ENCODE measurements at places on chromosomes 16 and 17. TPM values are rescaled to one million over a fixed set of nuclear protein-coding genes. Genes with fewer than 3 reads are reported as not detected.
A peak's percentile ranks its signal among the peaks of the same experiment; 100 is the strongest.

TLCD1 gene
- total RNA-seq: 3.3 TPM

PPL gene
- total RNA-seq: 55.9 TPM

- no peak for DNase-seq
- H3K27me3 ChIP-seq: no peaks in the 10 kb centered on the region
- no peak overlapping the region for H3K4me3 ChIP-seq
- H3K36me3 ChIP-seq: no peaks in the 10 kb centered on the region
Observed at GRCh38 chr17:2655546-2655945, 56.0 kb downstream of the CLUH start.

C1QL1 gene
- total RNA-seq: not detected

CAMKK1 gene
- 2.5 TPM for total RNA-seq

- H3K27ac ChIP-seq: no peak overlapping the region
- no peak for DNase-seq
- no peak overlapping the region for H3K4me3 ChIP-seq
- H3K27me3 ChIP-seq: no peaks in the 10 kb centered on the region
Observed at GRCh38 chr17:38653230-38653629, 21.5 kb downstream of the EPOP start.

GRCh38 chr17:59155439-59156177, at the start of gene PRR11:
Gene PRR11, plus strand, starts transcription at chr17:59155746. Its CDS starts 14,007 bp downstream, at chr17:59169753.
- H3K36me3 ChIP-seq: no peaks in the 10 kb centered on the region

DNA sequence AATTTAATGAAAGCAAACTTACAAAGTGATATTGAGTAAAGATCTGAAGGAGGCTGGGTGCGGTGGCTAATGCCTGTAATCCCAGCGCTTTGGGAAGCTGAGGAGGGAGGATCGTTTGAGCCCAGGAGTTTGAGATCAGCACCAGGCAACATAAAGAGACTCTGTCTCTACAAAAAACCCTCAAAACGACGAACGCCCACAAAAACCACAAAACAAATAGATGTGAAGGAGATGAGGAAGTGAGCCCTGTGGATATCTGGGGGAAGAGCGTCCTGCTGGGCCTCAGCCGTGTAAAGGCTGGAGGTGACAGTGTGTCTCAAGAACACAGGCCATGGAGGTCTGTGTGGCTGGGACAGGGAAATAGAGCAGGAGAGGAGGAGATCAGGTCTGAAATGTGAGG, 68.8 kb downstream of the ITFG1 start:
- no peak for DNase-seq
- H3K4me1 ChIP-seq: no peaks in the 10 kb centered on the region
- no peak overlapping the region for H3K27ac ChIP-seq

- no peak overlapping the region for H3K27ac ChIP-seq
- H3K4me3 ChIP-seq: no peak overlapping the region
- H3K36me3 ChIP-seq: peaks cover 41% of the 10 kb centered on the region
- H3K4me1 ChIP-seq: peaks cover 3% of the 10 kb centered on the region
- no peaks in the 10 kb centered on the region for H3K27me3 ChIP-seq
Observed at GRCh38 chr16:10923146-10923649, 19.1 kb downstream of the DEXI start.

DNA sequence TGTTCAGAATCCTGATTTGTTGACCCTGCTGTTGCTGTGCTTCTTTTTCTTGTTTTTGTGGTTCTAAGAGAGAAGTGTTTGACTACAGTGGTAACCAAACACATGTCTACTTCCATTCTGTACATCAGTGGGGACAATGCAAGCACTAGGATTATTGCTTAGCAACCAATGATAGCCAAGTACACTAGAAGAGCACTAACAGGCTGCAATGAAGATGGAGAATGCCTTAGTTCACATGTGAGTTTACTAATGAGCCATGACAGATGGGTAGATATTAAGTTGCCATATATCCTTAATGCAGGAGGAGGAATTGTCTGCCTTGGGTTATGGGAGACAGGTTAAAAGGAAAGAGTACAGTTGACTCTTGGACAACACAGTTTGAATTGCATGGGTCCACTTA, 8.3 kb downstream of the EFCAB5 start:
- H3K27me3 ChIP-seq: no peaks in the 10 kb centered on the region
- no peak overlapping the region for H3K4me3 ChIP-seq
- DNase-seq: no peak

- no peak for DNase-seq
- no peak overlapping the region for H3K4me3 ChIP-seq
- H3K27ac ChIP-seq: no peak overlapping the region
- H3K27me3 ChIP-seq: no peaks in the 10 kb centered on the region
- no peaks in the 10 kb centered on the region for H3K4me1 ChIP-seq
Observed at GRCh38 chr17:77771998-77772397, 186.5 kb upstream of the TNRC6C start.

- no peak overlapping the region for H3K27ac ChIP-seq
- no peak for DNase-seq
Observed at GRCh38 chr17:4800462-4801196, 1.5 kb downstream of the C17orf114 start.

DNA sequence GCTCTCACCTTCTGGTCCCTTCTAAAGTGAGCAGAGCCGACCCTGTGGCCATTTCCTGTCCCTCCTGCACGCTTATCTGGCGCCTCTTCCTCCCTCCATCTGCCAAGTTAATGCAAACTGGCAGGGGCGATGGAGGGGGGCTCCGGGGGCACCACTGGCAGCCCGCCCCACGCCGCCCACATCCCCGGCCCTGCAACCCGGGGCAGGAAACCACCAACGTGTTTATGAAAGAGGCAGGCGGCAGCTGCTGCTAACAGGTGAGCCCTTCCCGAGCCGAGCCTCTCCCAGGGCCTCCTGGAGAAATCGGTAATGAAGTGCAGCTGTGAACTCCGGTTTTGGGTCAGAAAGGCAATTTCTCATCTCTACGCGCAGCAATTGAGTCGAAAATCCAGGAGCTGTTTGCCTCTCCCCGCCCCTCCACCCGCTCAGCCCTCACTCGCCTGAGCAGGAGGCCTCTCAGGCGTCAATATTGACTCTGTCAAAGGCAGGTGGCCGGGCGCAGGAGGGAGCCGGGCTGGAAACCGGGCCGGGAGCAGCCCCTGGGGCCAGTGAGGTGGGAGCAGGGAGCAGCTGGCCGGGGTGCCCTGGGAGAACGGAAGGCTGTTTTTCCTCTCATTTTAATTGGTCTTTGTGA, 164.4 kb upstream of the GSE1 start:
- peak overlapping the region; percentile 41 for H3K27ac ChIP-seq
- peak; percentile 75 for DNase-seq
- H3K4me1 ChIP-seq: no peaks in the 10 kb centered on the region
- H3K27me3 ChIP-seq: no peaks in the 10 kb centered on the region

DNA sequence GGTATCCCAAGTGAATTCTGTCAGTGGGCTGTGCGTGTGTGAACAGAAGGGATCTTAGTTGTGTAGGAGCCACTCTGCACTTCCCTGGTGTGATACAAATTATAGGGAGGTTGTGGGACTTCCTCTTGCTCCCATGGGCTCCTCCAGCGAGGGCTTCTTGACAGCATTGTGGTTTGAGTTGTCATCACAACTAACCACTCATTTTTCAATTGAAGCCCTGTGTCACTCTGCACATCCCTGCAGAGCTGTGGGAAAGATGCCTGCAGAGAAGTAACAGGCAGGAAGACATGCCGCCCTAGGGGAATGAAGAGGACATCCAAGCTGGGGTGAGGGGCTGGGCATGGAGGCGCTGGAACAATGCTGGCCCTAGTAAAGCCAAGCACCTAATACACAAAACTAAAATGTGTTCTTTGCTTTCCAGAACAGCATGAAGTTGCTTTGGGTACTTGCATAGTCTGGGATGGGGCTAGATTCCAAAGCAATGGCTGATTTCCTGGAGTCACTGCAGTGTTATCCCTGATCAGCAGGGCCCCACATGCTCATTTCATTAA, 692.5 kb downstream of the TOX3 start:
- no peak for DNase-seq
- no peak overlapping the region for H3K4me3 ChIP-seq
- H3K4me1 ChIP-seq: no peaks in the 10 kb centered on the region
- H3K27ac ChIP-seq: no peak overlapping the region

GRCh38 chr17:63140255-63140654, 174.2 kb downstream of the TANC2 start:
- DNase-seq: no peak
- H3K36me3 ChIP-seq: no peaks in the 10 kb centered on the region
- no peaks in the 10 kb centered on the region for H3K4me1 ChIP-seq
- no peaks in the 10 kb centered on the region for H3K27me3 ChIP-seq

GRCh38 chr17:75767881-75768280, 2.9 kb upstream of the GALK1 start:
- H3K27me3 ChIP-seq: no peaks in the 10 kb centered on the region
- DNase-seq: no peak
- H3K4me3 ChIP-seq: no peak overlapping the region

VTN gene
- not detected for total RNA-seq

GRCh38 chr16:72099377-72099818, 5.8 kb downstream of the DHX38 start:
- DNase-seq: no peak
- H3K4me3 ChIP-seq: no peak overlapping the region
- no peak overlapping the region for H3K27ac ChIP-seq
- no peaks in the 10 kb centered on the region for H3K4me1 ChIP-seq
- no peaks in the 10 kb centered on the region for H3K36me3 ChIP-seq
- H3K27me3 ChIP-seq: no peaks in the 10 kb centered on the region

DNA sequence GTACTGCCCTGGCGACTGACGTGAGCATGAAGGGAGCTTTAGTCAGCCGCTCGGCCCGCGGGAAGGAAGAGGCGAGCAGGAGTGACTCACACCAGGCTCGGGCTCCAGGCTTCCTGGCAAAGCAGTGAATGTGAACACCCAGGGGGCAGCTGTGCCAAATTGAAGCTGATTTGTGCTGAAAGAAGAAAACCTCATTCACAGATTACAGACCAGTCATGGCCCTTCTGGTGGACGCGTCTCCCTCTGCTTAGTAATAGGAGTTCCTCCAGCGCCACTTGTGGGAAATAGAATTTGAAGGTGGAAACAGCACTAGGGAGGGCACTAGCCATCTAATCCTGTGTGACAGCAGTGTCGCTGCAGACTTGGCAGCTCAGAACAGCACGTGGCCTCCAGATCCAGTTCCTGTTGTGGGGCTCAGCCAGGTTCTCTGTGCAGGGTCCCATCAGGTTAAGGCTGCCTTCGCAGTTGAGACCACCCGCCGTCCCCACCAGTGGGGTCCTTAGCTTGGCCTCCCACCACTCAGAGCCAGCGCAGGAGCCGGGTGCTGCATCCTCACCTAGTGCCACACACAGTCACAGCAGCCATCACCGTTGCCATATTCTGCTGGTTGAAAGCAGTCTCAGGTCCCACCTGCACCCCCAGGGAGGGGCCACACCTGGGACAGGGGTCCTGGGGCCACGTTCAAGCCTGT, 164.5 kb upstream of the CHMP6 start:
- DNase-seq: peak; percentile 50
- no peaks in the 10 kb centered on the region for H3K27me3 ChIP-seq
- peaks cover 3% of the 10 kb centered on the region for H3K4me1 ChIP-seq
- H3K4me3 ChIP-seq: no peak overlapping the region
- no peak overlapping the region for H3K27ac ChIP-seq

DNA sequence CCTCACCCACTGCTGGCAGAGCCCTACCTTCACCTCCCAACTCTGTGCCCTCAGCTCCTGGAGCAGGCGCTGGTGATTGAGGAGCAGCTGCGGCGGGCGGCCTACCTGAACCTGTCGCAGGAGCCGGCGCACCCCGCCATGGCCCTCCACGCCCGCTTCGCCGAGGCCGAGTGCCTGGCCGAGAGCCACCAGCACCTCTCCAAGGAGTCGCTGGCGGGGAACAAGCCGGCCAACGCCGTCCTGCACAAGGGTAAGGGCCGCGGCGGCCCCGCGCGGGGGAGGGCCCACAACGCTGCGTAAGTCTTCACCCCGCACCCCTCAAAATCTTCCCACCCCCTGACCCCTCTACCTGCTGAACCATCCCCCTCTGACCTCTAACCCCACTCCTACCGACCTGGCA, 7.0 kb downstream of the RNF227 start:
- DNase-seq: no peak
- H3K27me3 ChIP-seq: no peaks in the 10 kb centered on the region
- H3K4me3 ChIP-seq: no peak overlapping the region

GRCh38 chr17:41530062-41531048, 2.2 kb upstream of the KRT19 start:
- no peaks in the 10 kb centered on the region for H3K36me3 ChIP-seq
- peaks cover 4% of the 10 kb centered on the region for H3K27me3 ChIP-seq
- peak; percentile 88 for DNase-seq
- H3K4me3 ChIP-seq: no peak overlapping the region

DNA sequence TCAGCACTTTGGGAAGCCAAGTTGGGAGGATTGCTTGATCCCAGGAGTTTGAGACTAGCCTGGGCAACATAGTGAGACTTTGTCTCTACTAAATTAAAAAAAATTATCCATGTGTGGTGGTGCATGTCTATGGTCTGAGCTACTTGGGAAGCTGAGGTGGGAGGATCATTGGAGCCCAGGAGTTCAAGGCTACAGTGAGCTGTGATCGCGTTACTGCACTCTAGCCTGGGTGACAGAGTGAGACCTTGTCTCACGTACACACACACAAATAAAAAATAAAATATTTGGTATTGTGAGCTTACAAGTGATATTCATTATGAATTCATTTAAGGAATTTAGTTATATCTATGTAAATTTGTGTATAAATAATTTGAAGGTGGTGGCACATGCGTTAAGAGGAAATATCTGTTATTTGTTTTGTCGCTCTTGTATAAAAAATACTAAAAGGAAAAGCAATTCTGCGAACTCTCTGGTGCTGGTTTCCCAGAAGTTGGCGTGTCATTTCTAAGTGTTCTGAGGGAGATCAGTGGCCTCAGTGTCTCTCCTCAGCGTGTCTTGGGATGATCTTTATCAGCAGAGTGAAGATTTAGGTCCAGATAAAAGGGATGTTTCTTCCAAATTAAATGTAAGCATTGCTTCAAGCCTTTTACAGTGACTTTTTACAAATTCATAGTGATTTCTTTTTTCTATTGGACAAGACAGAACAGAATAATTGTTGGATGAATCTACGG, 187.6 kb downstream of the FTO start:
- H3K36me3 ChIP-seq: no peaks in the 10 kb centered on the region
- no peak overlapping the region for H3K27ac ChIP-seq
- no peaks in the 10 kb centered on the region for H3K27me3 ChIP-seq
- no peaks in the 10 kb centered on the region for H3K4me1 ChIP-seq

DNA sequence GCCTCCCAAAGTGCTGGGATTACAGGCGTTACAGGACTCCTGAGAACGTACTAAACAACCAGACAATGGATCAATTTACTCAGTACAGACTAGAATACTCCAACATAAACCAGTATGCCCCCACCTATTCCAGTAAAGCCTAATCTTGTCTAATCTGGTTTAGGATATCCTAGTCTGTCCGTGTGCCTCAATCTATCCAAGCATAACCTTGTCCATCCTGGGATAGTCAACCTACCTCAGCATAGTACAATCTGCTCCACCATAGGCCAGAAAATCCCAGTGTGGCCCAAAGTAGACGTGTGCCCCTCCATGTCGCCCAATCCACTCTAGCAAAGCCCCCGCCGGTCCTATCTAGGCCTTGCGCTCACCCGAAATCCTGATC, 625 bp downstream of the DVL2 start:
- no peak for DNase-seq
- H3K27me3 ChIP-seq: no peaks in the 10 kb centered on the region
- H3K4me1 ChIP-seq: peaks cover 41% of the 10 kb centered on the region
- no peaks in the 10 kb centered on the region for H3K36me3 ChIP-seq

GRCh38 chr16:8084882-8085281, 505.4 kb downstream of the TMEM114 start:
- no peaks in the 10 kb centered on the region for H3K27me3 ChIP-seq
- H3K4me3 ChIP-seq: no peak overlapping the region
- H3K27ac ChIP-seq: no peak overlapping the region
- H3K4me1 ChIP-seq: no peaks in the 10 kb centered on the region
- no peaks in the 10 kb centered on the region for H3K36me3 ChIP-seq

RPGRIP1L gene
- total RNA-seq: 5.1 TPM

GRCh38 chr16:30954993-30955392, 2.6 kb upstream of the SETD1A start:
- no peaks in the 10 kb centered on the region for H3K27me3 ChIP-seq
- DNase-seq: no peak
- H3K4me3 ChIP-seq: no peak overlapping the region
- H3K27ac ChIP-seq: no peak overlapping the region
- no peaks in the 10 kb centered on the region for H3K36me3 ChIP-seq
- peaks cover 46% of the 10 kb centered on the region for H3K4me1 ChIP-seq

Data from Peyer's patch (tissue), 4 donors.